Hippocampal formation (tissue), 2 donors: ENCODE measurements at places on chromosomes 13 and 19.

DNA sequence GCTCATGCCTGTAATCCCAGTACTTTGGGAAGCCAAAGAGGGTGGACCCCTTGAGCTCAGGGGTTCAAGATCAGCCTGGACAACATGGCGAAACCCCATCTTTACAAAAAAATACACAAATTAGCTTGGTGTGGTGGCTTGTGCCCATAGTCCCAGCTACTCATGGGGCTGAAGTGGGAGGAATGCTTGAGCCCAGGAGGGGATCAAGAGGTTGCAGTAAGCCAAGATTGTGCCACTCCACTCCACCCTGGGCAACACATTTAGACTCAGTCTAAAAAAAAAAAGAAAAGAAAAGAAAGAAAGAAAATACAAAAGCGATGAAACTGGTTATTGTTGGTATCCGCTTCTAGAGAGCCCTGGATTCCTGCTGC, 597.4 kb downstream of the UQCRFS1 start:
- no peak for DNase-seq

DNA sequence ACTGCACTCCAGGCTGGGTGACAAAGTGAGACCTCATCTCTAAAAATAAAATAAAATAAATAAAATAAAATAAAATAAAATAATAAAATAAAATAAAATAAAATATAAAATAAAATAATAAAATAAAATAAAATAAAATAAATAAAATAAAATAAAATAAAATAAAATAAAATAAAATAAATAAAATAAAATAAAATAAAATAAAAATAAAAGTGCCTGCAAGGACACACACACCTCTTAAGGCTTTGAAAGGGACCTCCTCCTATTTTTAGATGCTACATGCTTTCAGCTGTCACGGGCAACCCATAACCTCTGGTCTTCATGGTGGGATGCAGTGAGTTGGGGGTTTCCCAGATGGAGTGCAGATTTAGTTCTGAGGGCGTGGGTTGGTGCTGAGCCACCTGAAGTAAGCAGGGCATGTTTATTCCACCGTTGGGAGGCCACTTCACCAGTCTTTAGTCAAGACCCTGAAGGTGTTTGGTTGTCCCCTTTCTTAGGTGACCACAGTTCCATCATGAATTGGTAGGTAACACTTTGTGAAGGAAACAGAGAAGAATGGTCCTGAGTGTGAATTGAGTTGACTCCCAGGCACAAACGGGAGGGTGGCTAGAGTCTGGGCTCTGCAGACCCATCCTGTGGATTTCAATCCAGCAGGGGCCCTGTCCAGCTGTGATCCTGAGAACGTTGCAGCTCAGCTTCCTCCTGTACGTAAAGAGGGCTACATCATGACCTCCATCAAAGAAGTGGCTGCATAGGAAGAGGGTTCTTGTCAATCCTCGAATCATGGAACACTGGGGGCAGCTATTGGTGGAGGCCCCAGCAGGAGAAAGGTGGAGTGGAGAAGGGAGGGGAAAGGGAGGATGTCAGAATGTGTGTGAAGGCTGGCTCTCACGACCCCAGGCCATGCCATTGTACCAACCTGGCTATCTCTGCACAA, 234.2 kb downstream of the ZNF536 start:
- DNase-seq, result no peak

- DNase-seq, result no peak
These were observed 2840.3 kb upstream of the PCDH20 start for GRCh38 chr13:64255988-64256387.

- no peak for DNase-seq
These were observed 799 bp downstream of the NR1H2 start for GRCh38 chr19:50377051-50377461.

DNA sequence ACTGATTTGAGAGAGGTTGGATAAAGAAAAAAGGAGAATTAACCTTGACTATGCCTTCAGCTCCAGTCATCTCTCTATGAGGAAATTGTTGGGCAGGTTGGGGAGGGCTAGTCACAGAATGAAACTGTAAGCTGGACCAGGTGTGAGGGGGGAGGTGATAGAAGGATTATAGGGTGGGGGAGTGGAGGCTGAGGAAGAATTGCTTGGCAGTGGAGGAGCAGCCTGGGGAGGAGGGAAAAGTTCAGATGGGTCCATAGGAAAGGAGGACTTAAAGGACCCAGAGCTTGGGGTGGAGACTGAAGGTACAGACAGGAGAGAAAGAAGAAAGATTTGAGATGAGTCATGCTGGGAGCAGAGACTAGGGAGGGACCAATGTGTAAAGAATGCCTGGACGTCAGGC, 8.2 kb upstream of the ZNF431 start:
- no peak for DNase-seq

DNA sequence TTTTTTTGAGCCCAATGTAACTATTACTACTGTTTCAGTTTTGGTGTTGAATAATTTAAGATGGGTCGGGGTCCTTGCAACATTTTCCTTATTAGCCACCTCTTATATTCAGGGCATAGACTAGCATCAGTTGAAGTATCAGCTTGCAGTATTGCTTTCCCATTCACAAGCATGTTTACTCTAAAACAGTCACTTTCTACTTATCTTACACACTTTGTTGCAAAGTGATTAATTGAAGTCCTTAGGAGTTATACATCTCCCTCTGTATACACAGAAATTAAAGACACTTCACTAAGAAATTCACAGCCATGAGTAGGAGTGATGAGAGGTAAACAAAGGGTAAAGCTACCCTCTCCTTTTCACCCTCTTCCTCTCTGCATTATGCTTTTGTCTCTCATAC, 27.6 kb downstream of the SLAIN1 start:
- DNase-seq, result no peak

- no peak for DNase-seq
These were observed 223.8 kb downstream of the MAB21L1 start for GRCh38 chr13:35252536-35253205.

DNA sequence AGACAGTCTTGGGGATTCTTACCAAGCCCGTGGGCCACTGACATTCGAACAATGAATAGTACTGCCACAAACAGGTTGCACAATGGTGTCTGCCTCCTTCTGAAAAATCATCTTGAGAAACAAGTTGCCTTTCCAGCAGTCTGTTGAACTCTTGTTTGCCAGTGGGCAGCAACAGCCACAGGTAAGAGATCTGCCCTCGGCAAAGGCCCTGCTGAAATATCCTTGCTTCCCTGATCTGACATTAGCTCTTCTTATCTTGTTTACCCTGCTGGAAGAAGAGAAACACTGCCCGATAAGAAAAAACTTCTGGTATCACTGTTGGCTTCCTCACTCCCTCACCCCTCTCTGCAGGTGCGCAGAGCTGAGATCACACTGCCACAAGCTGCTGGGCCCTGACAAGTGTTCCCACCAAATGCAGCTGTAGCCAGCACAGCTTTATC, 2.0 kb downstream of the DOCK9 start:
- no peak for DNase-seq

- DNase-seq, result no peak
These were observed 873.7 kb downstream of the SLITRK5 start for GRCh38 chr13:88544836-88545235.

- no peak for DNase-seq
These were observed 9.0 kb downstream of the PTH2 start for GRCh38 chr19:49414256-49414655.

GRCh38 chr13:25633093-25633492, 261.3 kb downstream of the ATP8A2 start:
- no peak for DNase-seq

DNA sequence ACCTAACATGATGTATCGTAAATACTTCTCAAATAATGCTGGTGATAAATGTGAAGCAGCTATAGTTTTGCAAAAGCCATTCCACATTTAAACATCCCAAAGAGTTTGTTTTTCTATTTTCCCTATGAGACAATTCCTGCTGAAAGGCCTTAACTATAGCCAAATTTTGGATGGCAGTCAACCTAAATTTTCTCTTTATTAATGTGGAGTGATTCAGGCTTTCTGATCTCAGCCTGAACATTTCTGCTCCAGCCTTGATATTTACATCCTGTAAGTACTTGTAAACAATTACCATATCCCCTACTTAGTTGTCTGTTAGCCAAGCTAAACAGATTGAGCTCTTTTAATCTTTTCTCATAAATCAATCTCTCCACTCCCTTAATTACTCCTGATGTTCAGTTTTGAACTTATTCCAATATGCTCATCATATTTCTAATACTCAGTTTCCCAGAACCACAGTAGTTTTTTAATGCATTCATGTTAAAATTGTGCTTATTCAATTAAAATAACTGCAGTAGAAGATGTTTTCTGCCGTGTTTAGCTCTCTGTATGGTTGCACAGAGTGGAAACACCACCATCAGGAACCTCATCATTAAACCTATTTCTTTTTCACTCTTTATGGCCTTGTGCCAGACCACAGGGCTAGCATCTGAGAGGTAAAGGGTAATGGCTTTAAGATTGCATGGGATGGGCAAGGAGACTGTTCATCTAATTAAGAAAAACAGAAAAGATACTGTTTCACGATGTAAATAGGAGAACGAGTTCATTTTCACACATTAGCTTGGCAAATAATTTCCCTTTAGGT, 1235.2 kb upstream of the SLC10A2 start:
- DNase-seq, result no peak

GRCh38 chr13:66207610-66208009, 1022.5 kb downstream of the PCDH9 start:
- no peak for DNase-seq

DNA sequence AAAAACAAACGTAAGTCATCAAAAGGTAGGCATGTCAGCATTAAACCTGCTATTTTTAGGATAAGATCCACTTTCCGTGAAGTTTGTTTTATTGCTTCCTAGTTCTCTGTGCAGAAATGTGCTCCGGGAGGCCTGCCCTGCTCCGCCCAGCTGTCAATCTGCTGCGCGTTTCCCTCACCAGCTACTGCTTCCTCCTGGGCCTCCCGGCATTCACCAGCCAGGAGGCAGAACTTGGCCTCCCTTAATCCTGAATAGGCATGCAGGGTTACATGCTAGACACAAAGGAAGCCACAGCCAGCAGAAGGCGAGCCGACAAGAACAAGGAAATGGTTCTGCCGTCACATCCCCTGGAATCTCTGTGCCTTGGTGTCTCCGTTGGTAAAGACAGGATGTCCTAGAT, 386.2 kb downstream of the IRS2 start:
- no peak for DNase-seq

GRCh38 chr19:47456721-47457474, 14.8 kb downstream of the SLC8A2 start:
- no peak for DNase-seq

GRCh38 chr19:48147597-48148175, 22.5 kb downstream of the LIG1 start:
- no peak for DNase-seq

DNA sequence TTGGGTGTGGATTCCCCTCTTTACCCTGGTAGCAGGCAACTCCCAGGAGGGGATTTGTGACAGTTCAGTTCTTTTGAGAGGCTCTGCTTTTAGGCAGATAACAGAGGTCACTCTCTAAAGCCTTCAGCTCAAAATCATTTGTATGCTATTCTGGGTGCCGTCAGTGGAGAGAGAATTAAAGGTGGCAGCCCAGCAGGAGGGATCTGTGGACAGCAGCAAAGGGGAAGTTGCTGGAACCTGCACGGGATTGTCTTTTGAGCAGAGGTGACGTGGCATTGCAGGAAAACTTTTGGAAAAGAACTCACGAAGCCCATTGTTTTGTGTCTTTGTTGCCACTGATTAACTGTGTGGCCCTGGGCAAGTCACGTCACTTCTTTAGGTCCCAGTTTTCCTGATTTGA, 62.4 kb upstream of the C1QTNF9 start:
- DNase-seq, result no peak

DNA sequence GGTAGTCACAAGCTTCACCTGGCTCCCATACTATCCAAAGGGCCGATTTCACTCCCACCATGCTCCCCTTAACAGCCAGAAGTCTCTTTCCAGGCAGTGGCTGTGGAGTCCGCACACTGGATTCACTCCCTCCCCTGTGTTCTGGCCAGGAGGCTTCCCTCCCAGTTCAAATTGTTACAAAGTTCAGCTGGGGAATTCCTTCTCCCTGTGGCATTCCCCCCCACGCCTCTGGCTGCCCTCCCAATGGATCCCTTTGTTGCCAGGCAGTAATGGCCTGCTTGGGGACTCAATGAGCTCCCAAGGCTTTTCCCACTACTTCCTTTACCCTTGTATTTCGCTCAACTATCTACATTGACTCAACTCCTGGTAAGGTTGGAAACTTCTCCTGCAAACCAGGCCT, 1921.4 kb upstream of the PCDH20 start:
- no peak for DNase-seq

- DNase-seq, result no peak
These were observed 12.0 kb downstream of the POLR2E start for GRCh38 chr19:1082928-1083816.

DNA sequence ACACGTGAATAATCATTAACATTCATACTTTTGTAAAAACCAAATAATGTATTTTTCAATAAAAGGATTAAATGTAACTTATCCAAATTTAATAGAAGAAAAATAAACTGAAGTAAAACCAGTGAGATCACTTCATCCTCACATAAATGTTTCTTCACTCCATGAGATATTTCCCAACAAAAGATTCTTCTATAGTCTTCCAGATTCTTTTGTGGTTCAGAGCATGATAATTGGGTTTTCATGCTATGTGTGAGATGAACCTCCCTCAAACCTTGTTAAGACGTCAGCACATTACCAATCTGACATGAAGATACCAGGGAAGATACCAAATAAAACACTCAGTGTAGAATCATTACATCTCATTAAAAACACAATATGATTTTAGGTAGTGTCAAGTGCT, 62.9 kb upstream of the OXGR1 start:
- DNase-seq, result no peak

GRCh38 chr13:52158629-52159158, 703 bp downstream of the NEK3 start:
- no peak for DNase-seq

DNA sequence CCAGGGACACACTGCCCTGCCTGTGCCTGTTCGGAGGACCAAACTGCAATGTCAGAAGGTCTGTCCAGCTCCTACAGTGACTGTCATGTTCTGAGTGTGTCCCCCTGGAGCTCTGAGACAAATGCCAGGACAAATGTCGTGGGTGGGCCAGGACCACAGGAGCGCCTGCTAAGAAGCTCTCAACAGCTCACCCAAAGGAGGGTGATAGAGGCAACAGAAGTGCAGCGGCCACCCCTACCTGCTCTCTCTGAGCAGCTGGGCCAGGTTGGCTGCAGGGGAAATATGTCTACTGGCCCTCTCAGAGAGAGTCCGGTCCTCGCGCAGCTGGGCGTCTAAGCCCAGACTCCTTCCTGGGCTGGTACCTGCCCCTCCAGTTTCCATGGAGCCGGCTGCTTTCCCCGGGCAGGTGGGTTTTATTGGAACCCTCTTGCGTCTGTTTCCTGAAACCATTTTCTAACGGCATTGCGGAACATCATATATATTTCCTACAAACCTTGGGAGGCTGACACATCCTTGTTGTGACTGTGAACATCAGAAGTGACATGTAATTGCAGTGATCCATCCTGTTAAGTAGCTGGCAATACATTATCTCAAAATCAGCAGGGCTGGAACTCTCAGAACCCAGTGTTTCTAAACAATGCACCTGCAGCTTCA, 78.1 kb downstream of the CHST8 start:
- DNase-seq, result no peak

GRCh38 chr13:46100191-46100815, 4.5 kb downstream of the CPB2 start:
- no peak for DNase-seq

GRCh38 chr19:42174958-42175734, 42.3 kb downstream of the DEDD2 start:
- DNase-seq, result no peak
